ENCODE measurements at places on chromosomes 4 and X. TPM values are rescaled to one million over a fixed set of nuclear protein-coding genes. Genes with fewer than 3 reads are reported as not detected.
A peak's percentile ranks its signal among the peaks of the same experiment; 100 is the strongest.

DCAF12L2 gene
- not detected for total RNA-seq

- DNase-seq = no peak
Observed at GRCh38 chr4:165361810-165362209, 17.0 kb upstream of the CPE start.

GRCh38 chrX:28639451-28639850, 52.2 kb downstream of the IL1RAPL1 start:
- no peak for DNase-seq

CLIC2 gene
- 31.6 TPM for total RNA-seq

- DNase-seq = no peak
Observed at GRCh38 chrX:63284659-63285058, 66.5 kb downstream of the SPIN4 start.

GRCh38 chr4:124459196-124459940, 253.2 kb downstream of the ANKRD50 start:
- DNase-seq = no peak

GRCh38 chr4:175986-176385, 51.7 kb downstream of the ZNF718 start:
- DNase-seq = no peak

DNA sequence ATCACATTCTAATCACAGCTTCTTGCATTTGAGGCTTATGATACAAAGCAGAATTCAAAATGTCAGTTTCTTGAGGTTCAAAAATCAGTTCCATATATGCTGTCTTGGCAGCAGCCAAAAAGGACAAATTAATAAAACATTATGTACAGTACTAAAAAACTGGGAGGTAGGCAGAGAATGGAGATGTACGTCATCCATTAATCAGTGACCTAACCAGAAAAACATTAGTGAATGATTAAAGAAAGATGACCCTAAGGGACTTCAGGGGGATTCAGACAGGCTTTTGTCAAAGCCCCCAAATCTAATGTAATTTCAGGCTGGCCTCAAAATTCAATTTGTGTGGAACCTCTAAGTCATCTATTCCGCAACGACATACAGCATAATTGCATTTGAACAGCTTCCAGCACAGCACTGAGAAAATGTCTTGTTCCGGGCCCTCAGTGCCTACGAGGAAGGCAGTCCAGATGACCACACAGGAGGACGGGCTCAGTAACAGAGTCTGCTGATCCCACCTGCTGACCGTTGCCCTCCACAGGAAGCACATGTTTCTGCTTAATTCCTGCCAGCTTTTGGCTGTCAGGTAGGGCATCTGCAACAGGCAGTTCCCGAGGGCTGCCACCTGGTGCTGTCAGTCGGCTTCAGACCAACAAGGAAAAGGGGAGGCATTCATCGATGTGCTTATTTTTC, 83.8 kb upstream of the HHIP start:
- no peak for DNase-seq

GRCh38 chr4:64538219-64538618, 129.0 kb upstream of the TECRL start:
- no peak for DNase-seq

DNA sequence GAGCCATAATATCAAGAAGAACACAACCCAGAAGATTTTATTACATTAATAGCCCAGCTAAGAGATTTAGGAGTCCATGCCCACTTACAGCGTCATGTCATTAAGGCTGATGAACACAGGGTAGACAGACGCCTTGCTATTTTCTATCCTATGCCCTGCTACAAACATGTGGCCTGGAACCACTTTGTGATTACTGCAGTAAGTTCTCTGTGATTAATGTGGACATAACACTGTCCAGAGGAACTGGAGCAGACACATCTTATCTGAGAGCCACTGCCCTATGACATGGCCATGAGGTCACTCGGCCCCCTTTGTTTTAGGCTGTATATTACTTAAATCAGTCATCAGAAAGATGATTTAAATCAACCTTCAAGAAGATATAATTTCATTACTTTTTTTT, 211.7 kb downstream of the MAML3 start:
- no peak for DNase-seq

UGT2B17 gene
- not detected for total RNA-seq

DNA sequence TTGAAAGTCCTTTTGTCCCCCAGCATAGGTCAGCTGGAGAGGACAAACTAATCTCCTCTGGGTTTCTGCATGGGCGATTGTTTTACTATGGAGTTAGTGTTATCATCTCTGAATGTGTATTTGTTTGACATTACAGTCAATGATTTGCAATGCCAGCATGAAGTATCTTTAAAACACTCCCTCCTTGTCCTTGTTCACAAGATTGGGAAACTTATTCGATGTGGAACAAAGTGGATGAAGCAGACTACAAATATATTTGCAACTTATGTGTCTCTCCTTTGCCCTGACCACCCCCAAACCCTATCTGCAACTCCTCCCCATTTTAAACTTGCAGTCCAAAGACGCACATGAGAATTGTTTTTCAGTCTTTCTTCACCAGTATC, 1.5 kb upstream of the PITX2 start:
- no peak for DNase-seq

POU4F2 gene
- not detected for total RNA-seq

GRCh38 chr4:26048950-26049349, 134.9 kb downstream of the SMIM20 start:
- no peak for DNase-seq

GRCh38 chrX:121050781-121051180, 3.4 kb downstream of the GLUD2 start:
- no peak for DNase-seq

DNA sequence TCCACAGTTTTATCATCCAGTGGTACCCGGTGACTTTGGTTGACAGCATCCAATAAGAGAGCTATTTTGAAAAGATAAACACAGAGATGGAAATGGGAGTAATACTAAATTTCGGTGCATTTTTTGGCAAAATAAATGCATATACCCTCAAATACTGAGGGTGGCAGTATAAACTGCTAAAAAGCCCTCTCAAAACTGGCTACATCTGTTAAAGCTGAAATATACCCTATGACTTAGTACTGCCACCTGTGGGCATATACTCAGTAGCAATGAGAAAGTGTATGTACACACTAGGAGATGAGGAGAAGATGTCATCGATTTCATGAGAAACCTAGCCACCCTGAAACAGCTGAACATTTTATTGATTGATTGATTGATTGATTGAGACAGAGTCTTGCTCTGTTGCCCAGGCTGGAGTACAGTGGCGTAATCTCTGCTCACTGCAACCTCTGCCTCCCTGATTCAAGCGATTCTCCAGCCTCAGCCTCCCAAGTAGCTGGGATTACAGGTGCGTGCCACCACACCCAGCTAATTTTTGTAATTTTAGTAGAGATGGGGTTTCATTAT, 12.2 kb upstream of the TMEM128 start:
- peak; percentile 75 for DNase-seq

SSX7 gene
- total RNA-seq = not detected

DNA sequence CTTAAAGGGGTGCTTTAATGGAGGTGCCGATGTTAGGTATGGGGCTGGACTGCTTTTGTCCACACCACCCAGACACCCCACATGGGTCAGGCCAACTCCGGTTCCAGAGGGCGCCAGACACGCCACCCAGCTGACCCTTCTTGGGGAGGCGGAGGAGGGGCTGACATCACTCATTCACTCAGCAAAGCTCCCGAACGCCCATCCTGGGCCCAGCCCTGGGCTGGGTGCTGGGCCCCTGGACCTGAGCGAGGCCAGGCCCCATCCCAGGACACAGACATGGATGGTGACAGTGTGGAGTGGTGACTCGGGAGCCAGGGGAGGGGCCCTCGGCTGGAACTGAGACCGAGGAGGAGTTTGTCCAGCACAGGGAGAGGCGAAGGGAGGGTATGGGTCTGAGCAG, 28.1 kb downstream of the MAN2B2 start:
- no peak for DNase-seq

RBMXL3 gene
- not detected for total RNA-seq

MYOZ2 gene
- total RNA-seq = not detected

- DNase-seq = no peak
Observed at GRCh38 chrX:11438767-11439166, 145.6 kb downstream of the AMELX start.

- DNase-seq = no peak
Observed at GRCh38 chr4:52051213-52051614, at the start of gene SPATA18. TSS of gene SPATA18 (plus strand) at chr4:52051304. CDS start at chr4:52051705, 401 bp downstream.

GRCh38 chr4:142322996-142323395, 523.1 kb downstream of the INPP4B start:
- no peak for DNase-seq

GRCh38 chr4:114277690-114278089, 298.2 kb upstream of the ARSJ start:
- no peak for DNase-seq

SPIN2A gene
- 0.04 TPM for total RNA-seq

SLITRK2 gene
- total RNA-seq = 1.3 TPM

- DNase-seq = peak; percentile 44
Observed at GRCh38 chr4:121070696-121071639, 1.4 kb downstream of the NDNF start.

GRCh38 chr4:158785718-158786117, 16.9 kb downstream of the FNIP2 start:
- DNase-seq = no peak

RS1 gene
- not detected for total RNA-seq

GRCh38 chr4:96483308-96484030, 643.6 kb downstream of the PDHA2 start:
- no peak for DNase-seq

GRCh38 chr4:81844717-81845116, 373.0 kb upstream of the RASGEF1B start:
- peak; percentile 86 for DNase-seq

GRCh38 chrX:68284281-68284904, 148.9 kb downstream of the OPHN1 start:
- no peak for DNase-seq

DNA sequence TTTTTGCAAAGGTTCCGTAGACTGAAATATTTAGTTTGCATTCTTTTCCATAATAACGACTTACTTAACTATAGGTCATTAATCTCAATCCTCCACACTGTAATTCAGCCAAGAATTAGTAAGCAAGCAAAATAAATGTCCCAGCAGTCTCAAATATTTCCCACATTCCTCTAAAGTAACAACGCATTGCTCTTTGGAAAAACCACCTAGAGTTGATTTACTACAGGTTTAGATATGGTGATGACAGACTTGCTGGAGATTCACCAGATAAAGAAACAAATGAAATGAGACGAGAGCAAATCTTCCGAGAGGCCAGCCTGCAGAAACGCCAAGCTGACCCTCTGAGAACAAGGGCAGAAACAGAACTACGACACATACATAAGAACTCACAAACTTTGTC, 28.9 kb downstream of the TENM3 start:
- DNase-seq = no peak

BMX gene
- not detected for total RNA-seq

ADH1A gene
- total RNA-seq = not detected

- DNase-seq = no peak
Observed at GRCh38 chr4:8251110-8251883, 18.3 kb upstream of the HTRA3 start.

DNA sequence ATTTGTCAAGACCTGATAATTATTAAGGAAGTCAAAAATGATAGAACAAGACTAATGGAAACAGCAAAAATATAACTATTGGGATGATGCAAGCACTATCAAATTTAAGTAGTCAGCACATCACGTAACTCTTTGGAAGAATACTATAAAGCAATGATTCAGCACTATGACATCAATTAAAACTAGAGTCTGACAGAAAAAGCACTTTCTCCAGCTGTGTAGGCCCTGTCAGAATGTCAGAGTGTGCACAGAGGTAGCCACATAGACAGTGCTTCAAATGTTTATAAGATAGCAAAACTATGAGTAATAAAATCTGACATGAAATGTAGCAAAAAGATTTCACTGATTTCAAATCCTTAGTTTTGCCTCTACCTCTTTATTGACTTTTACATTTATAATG, 1226.6 kb upstream of the ADGRL3 start:
- DNase-seq = peak; percentile 14

NAA11 gene
- 7.1 TPM for total RNA-seq

- DNase-seq = no peak
Observed at GRCh38 chr4:145497199-145498149, 15.8 kb downstream of the SMAD1 start.

GRCh38 chrX:20500171-20500865, 233.6 kb upstream of the RPS6KA3 start:
- DNase-seq = no peak

- no peak for DNase-seq
Observed at GRCh38 chrX:120350450-120351138, 11.3 kb upstream of the ATP1B4 start.

DNA sequence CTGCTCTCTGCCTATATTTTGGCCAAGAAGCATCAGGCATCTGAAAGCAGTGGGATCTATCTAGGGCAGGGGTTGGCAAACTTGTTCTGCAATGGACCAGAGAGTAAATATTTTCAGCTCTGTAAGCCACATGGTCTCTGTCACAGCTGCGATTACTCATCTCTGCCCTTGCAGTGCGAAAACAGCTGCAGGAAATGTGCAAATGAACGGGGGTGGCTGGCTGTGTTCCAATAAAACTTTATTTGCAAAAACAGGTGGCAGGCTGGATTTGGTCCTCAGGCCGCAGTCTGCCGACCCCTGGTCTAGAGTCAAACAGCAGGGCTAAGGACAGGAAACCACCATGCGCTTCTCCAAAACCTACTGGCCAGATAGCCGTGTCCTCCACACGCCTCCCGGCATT, 48.6 kb downstream of the ACOX3 start:
- DNase-seq = no peak

DNA sequence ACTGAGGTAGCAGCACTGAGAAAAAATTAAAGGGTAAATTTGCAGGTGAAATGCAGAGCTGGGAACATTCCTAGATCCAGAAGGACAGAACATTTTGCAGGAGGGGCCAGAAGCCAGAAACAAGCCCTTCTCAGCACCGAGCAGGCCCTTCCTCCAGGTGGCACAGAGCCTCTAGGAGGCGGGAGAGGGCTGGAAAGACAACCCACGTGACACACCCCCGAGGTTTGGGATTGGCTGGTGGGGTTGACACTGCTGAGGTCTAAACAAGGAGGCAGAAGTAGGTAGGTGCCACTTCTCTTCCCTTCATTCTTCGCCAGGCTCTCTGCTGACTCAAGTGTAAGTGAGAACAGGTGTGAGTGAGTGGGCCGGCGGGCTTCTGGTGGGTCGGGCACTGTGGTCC, at the start of gene PAGE4:
PAGE4 (plus strand) TSS at position 288 of the 400 bp plus-strand sequence. CDS start 1,126 bp downstream, outside the sequence.
- DNase-seq = no peak

GRCh38 chr4:142203505-142203904, 567.1 kb downstream of the IL15 start:
- DNase-seq = no peak

DNA sequence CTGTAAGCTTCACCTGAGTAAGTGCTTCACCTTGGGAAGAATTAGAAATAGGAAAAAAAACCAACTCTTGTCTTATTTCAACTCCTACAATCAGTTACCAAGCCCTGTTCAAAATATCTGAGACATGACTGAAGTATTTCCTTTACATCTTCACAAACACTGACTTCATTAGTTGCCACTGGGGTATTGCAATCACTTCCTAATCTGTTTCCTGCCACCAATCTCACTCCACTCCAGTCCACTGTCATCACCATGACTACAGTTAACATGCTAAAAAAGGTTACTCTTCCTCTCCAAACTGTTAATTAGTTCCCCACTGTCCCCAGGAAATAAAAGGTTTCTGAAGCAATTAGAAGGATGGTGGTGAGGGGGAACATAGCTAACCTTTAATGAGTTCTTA, 3.3 kb upstream of the SUPT20HL1 start:
- DNase-seq = no peak
